ENCODE measurements at places on chromosomes 12 and 14.

- DNase-seq: no peak
Measured at GRCh38 chr14:73758392-73759182, 44.4 kb upstream of the PNMA1 start.

GRCh38 chr14:100776681-100777365 lies 49.1 kb upstream of the MEG3 start:
- no peak for DNase-seq

DNA sequence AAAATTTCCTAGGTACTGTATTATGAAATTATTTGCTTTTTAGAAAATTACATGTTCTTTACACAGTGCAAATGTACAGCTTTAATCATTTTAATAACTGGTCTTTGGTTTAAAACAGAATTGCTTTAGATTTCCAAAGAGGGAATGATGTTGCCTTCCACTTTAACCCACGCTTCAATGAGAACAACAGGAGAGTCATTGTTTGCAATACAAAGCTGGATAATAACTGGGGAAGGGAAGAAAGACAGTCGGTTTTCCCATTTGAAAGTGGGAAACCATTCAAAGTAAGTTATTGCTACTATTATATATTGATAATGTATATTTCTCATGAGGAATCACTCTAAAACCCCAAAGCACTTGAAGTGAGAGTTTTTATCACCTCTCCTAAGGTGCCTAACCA lies 13.4 kb downstream of the LGALS3 start:
- DNase-seq: no peak

- DNase-seq: no peak
Measured at GRCh38 chr14:36662258-36662542, 540 bp downstream of the PAX9 start.

- DNase-seq: no peak
Measured at GRCh38 chr14:95666450-95666849, 19.8 kb upstream of the TCL1B start.

DNA sequence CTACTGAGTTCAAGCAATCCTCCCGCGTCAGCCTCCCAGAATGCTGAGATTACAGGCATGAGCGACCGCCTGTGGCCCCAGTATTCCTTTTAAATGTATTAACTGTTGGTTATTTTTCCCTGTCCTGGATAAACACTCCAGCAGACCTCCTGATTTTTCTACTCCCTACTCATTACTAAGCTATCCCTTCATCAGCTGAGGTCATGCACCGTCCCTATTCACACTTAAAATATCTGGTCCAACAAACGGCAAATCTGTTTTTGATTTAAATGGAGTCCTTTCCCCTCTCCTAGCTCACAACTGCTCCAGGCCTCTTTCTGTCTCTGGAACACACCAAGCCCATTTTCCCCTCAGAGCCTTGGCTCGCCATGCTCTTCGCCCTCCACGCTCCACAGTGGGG lies 1003.3 kb upstream of the TMEM132C start:
- DNase-seq: no peak
